ENCODE measurements at places on chromosomes 2 and 18.
A peak's percentile ranks its signal among the peaks of the same experiment; 100 is the strongest.

- no peak for DNase-seq
These were observed 11.8 kb downstream of the NDUFA10 start for GRCh38 chr2:240013343-240013742.

- DNase-seq = no peak
These were observed 38.0 kb downstream of the NPAS2 start for GRCh38 chr2:100857915-100858314.

- no peak for DNase-seq
These were observed 399.7 kb downstream of the MTX2 start for GRCh38 chr2:176668912-176669311.

- DNase-seq = no peak
These were observed 57.8 kb upstream of the CCDC141 start for GRCh38 chr2:179107737-179108136.

DNA sequence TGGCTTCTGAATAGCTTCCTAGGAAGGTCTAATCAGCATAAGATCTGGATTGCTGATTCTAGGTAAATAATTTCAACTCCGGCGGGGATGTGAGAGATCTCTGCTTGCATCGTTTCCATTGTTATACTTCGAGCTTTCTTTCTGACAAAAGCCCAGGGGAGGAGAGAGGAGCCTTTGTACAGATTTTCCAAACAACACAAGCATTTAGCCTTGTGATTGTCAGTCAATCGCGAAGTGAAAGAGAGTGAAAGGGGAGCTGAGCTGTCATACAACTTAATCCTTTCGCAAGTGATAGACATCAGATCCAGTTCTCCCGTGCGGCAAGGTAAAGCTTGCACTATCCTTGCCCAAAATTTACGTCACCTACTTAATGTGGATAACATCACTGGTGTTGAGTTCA is 26.2 kb downstream of the RALB start:
- DNase-seq = no peak

DNA sequence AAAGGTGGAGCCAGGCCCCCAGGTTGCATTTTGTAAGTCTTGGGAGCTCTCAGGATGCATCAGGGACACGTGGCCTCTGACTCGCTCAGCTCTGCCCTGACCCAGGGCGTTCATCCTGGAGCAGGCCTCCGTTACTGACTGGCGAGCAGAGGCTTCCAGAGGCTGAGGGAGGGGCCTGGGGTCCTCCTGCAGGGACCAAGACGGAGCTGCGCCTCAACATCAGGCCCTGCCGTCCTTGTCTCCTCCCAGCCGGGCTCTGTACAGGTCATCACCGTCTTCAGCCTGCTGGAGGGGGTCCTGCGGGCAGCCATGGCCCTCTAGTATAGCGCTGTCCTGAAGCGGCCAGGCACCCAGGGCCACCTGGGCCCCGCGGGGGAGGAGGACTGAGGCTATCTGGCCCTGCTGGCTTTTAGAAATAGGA is 10.2 kb upstream of the ALPP start:
- DNase-seq = no peak

- DNase-seq = peak; percentile 37
These were observed 1.1 kb upstream of the PGAP1 start for GRCh38 chr2:196927376-196928225.

DNA sequence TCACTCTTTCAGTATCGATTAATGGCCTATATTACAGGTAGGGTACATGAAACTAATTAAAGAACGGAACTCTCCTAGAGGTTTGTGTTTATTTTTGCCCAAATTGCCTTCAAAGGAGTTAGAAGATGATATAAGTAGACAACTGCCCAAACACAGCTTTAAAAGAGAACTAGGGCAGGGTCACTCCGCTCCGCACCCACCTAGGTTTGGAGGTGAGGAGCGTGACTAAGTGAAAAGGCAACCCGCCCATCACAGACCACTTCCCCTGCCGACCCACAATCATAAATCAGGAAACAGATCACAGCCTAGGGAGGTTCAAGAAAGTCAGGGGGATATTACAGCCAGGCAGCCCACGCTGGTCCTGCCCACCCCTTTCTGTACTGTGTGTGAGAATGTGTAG is 166.7 kb downstream of the C1D start:
- DNase-seq = no peak

- no peak for DNase-seq
These were observed 89.8 kb downstream of the PKP4 start for GRCh38 chr2:158546412-158547144.

DNA sequence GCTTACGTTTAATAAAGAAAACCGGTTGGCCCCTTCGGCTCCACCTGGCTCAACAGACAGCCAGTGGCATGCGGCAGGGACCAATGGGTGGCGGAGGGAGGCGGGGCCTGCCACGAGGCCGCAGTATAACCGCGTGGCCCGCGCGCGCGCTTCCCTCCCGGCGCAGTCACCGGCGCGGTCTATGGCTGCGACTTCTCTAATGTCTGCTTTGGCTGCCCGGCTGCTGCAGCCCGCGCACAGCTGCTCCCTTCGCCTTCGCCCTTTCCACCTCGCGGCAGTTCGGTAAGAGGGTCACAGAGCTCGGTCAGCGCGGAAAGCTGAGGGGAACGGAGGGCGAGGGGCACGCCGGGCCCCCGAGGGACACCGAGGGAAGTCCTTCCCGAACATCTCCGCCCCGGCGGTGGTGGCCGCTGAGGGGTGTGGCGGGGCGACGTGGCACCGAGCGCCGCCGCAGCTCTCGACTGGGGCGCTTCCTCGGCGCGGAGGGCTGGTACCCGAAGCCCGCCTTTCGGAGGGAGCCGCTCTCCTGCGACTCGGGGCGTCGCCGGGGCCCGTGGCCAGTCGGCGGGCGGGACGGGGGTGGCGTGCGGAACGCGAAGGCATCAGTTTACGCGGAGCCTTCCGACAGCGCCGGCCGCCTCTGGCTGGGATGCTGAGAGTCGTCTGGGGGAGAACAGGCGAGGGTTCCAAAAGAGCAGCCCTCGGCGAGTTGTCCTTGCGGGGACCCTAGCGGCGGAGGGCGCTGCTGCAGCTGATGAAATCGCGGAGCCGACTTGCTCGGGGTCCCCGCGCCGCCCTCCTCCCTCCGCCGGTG is at the start of gene MTHFD2:
Gene MTHFD2, plus strand, starts transcription at position 155 of the 814 bp plus-strand sequence. Its CDS starts 27 bp downstream, at position 182.
- peak; percentile 88 for DNase-seq

GRCh38 chr2:83640506-83640905 is 818.6 kb downstream of the SUCLG1 start:
- no peak for DNase-seq

DNA sequence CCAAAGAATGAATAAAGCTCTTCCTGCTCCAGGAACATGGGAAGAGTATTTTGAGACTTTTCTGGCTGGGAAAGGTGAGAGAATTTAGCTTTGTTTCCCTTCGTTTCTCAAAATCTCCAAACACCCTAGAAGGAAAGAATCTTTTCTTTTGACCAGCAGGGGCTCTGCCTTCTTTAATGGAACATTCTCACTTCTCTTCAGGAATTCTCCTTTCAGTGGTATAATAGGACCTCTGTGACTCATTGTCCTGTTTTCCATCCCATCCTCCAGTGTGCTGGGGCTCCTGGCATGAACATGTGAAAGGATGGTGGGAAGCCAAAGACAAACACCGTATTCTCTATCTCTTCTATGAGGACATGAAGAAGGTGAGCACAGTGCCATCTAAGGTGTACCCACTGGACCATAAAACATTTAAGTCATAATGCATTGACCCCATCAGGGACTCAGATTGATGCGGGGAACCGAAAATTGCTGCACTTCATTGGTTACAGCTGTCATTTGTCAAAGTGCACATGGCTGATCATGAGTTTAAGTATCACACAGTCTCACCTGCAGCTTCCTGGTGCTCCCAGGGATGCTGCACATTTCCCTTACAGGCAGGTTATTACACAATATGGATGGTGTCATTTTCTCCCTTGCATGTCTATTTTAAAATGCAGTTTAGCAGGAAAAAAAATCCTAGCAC is 5.5 kb downstream of the SULT1C4 start:
- DNase-seq = no peak

DNA sequence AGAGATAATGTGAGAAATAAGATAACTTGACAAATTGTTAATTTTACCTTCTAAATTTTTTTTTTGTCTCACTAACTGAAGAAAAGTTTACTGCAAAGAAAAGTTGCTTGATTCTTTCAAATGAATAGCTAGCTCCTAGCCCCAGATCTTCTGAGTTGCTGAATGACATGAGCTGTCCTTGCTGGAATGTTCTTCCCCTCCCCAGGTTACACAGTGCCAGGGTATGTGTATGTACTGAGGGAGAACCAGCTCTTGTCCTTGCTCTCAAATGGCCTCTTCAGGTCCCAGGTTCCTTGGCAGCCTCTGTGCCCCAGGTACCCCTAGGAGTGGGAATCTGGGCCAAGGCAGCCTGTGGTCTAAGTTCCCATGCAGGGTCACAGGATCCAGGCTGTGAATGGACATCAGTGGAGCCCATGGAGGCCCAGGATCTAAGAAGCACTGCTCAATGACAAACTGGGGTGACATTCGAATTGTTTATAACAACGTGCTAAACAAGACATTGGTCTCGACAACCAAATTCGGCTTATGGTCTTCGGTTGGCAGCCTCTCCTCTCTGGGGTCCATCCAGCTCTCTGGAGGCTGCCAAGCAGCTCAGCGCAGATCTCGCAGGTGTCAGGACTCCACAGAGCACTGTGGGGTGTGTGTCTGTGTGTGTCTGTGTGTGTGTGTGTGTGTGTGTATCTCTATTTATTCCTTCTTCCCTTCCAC is 17.1 kb upstream of the INO80C start:
- DNase-seq = no peak

GRCh38 chr2:44935729-44936098 is 5.8 kb upstream of the SIX3 start:
- DNase-seq = no peak

DNA sequence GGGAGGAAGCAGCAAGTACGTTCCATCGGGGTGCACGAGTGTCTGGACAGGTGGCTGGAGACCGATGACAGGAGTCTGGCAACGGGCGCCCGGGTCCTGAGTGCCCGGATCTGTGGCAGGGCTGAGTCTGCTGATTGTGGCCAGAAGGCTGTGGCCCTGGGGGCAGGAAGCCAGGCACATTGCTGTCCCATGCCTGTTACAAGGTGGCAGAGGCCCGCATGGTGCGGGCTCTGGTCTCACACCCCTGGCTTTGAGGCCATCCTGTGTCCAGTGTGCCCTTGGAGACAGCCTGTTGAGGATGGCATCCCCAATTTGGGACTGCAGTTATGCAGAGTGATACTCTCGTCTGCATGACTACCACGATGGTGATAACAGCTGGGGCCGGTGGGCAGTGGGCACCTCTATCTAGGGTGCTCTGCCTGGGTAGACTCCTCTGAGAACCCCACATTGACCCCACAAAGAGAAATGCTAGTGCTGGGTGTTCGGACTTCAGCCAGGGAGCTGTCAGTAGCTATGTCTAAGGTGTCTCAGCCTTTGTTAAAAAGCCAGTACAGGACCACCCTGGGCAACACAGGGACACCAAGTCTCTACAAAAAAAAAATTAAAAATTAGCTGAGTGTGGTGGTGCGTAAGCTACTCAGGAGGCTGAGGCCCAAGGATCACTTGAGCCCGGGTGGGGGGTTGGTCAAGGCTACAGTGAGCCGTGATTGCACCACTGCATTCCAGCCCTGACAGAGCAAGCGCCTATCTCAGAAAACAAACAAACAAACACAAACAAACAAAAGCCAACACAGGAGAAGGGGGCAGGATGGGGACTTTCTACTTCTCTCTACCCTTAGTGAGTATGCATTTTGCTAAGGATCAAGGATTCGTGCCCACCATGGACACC is 88.3 kb downstream of the RHOB start:
- DNase-seq = no peak

GRCh38 chr18:58235001-58235436 is 191.0 kb downstream of the NEDD4L start:
- no peak for DNase-seq

DNA sequence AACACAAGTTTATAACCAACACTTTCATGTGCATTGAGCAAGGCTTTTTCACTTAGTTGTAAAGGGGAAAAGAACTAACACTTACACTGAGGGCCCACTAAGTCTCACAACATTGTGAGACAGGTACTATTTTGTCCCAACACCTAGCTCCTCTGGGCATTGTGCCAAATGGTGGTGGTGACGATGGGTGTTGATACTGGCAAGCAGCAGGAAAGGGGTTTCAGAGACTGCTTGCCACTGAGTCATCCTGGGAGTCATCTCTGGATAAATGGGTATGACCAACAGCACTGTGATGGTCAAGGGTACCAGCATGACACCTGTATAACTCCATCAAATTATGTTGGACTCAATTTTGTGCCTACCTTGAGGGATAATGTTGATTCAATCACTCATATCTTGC is 138.8 kb upstream of the ITGA6 start:
- no peak for DNase-seq

DNA sequence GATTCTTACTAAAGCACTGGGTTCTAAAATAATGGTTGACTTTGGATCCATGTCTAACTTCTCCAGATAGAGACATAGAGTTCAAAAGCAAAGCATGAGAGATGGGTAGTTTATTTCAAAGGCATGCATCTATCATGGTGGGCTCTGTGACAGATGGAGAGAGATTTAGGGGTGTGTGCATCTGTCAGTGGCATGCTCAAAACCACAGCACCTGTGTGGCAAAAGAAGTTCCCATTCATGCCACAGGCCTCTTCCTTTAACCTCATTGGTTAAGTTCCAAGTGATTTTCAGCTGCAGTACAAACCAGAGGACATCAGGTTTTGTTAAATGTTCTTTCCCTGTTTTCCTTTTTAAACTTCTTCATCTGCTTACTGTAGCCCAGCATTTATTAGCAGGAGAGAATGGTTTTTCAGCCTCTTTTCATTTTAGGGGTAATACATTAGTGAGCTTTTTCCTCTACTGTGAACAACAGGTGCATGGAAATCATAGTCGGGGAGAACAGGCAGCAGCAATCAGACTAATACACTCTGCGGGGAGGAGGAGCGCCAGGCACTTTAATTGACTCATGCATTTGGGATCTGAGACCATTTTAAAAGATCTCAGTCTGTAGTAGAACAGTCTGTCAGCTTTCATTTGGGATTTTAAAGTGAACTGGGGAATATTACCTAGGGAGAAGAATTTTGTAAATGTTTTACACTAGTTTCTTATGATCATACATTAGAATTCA is 52.4 kb upstream of the UPP2 start:
- no peak for DNase-seq

- DNase-seq = no peak
These were observed 251.3 kb downstream of the ANAPC1 start for GRCh38 chr2:111632661-111633060.

DNA sequence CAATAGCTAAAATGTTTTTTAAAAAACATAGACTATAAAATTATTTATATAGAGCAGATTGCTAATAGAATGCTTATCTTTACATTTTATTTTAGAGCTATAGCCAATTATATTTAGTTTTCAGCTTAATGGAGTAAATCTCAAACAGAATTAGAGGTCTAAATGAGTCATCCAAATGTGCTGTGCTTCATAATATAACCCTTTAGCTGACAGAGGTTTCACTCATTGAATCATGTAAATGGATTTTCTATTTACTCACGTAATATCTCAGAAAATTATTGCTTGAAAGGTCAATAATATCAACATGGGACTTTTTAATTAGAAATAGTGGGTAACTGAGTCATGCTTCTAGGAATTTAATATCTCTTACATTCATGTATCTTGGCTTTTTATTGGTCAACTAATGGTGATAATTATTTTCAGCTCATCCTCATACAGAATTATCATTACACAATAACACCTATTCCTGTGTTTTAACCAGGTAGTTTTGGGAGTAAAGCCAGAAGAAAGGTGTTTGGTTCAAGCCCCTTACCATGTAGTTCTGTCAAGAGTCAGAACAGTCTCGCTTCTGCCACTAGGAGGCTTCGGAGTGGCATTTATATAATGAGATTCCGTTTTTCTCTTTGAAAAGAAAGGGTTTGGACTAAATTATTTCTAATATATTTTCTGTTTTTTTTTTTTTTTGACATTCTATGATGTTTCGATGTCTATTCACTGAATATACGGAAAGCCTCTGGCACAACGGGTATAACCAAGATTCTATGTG is 217.6 kb downstream of the CDH7 start:
- DNase-seq = no peak

GRCh38 chr2:67982956-67983355 is 79.8 kb downstream of the C1D start:
- DNase-seq = no peak
